ENCODE measurements at places on chromosomes 5 and 9.

DNA sequence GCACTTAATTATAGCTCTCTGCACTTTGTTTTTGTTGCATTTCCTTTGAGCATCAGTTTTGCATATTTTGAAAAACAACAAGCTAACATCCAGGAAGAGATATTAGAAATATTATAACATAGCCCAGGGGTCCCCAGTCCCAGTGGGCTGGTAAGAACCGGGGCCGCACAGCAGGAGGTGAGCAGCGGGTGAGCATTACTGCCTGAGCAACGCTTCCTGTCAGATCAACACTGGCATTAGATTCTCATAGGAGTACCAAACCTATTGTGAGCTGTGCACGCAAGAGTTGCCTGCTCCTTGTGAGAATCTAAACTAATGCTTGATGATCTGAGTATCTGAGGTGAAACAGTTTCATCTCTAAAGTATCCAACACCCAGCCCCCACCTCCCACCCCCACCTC is 675.9 kb upstream of the ZNF608 start:
- no peak for DNase-seq

DNA sequence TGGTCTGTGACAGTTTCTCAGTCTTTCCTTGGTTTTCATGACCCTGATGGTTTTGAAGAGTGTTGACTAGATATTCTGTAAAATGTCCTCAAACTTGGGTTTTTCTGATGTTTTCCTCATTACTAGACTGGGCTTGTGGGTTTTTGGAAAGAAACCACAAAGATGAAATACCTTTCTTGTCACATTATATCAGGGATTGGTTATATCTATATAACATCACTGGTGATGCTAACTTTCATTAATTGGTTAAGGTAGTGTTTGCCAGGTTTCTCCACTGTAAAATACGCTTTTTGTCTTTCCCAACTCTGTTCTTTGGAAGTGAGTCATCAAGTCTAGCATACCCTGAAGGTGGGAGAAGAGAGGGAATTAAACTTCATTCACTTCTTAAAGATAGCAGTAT is 3.3 kb upstream of the IL31RA start:
- DNase-seq = no peak

GRCh38 chr5:78472469-78473106 is 112.2 kb downstream of the SCAMP1 start:
- no peak for DNase-seq

GRCh38 chr9:109064963-109065702 is 51.8 kb upstream of the CTNNAL1 start:
- DNase-seq = no peak

DNA sequence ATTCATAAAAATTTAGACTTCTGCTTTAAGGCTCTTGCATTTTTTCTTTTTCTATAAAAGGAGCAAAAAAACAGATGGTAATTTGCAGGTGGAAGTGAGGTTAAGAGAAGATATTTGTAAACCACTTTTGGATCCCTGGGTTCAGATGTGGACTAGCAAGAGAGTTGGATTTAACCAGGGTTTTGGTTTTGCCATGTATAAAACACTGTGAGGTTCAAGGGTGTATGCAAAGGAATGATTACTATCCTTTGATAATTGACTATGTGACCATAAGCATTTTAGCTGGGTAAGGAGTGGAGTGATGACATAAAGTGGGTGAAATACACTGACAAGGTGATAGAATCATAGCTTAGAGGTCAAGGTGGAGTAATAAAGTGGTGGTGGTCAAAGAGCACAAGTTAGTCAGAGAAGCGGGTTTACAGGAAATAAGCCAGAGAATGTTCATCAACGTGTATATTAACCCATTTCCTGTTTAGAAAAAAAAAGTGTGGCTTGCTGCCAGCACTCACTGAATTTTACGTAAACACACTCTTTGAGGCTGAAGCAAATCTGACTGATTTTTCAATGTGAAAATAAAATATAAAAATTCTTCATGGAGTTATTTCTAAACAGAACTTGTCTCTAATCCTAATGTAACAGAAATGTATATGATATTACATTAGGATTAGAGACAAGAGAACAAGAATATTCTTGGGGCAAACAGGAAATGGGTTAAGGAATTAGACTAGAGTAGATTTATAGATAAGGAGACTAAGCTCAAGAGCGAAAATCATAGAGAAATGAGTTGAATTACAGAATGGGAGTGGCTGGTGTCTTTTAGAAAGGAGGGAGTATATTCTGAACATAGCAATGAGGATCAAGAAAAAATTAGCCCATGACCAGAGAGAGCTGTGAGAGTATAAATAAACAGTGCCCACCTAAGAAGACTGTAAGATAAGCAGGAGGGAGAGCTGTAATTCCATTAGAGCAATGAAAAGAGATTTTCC is 74.5 kb downstream of the CDKN2A start:
- peak; percentile 48 for DNase-seq

GRCh38 chr9:85334228-85334627 is 407.5 kb downstream of the AGTPBP1 start:
- DNase-seq = no peak

GRCh38 chr5:107426209-107426608 is 244.5 kb downstream of the EFNA5 start:
- DNase-seq = no peak

GRCh38 chr5:5156471-5157082 is 16.4 kb downstream of the ADAMTS16 start:
- no peak for DNase-seq

DNA sequence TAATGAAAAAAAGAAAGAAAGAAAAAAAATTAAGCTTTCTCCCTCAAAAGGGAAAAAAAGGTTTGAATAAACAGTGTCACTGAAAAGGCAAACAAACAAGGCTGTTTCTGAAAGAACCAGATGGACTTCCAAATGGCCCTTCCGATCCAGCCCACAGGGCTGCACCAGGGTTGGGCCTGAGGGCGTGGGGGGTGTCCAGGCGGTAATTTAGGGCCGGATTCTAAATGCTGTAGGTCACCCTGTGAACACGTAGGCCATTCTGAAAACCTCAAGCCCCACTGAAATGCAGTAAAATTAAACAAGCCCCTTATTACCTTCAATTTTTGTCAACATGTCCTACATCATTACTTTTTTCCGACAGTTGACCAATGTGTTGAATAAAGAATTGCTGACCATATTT is 132.1 kb downstream of the HSD17B3 start:
- DNase-seq = no peak

- DNase-seq = no peak
These were observed 321.9 kb upstream of the TARS1 start for GRCh38 chr5:33118761-33119415.

DNA sequence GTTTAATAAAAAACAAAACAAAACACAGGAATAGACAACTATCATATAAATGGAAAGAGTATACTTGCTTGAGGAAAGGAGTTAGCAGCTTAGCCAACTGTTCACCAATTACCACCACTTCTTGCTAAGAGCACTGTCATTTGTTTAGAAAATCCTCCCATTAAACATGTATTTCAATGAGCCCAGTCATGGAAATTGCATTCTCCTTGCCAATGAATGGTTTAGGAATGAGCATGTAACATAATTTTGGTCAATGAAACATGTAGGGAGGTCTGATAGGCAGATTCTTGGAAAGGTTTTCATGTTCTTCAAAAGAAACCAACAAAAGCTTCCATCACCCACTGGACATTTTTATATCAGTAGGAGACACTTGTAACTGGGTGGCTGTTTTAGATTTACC is 502.8 kb upstream of the PAPPA start:
- no peak for DNase-seq

Measured in CD4-positive, alpha-beta T cell treated with Interleukin-6 at 100 ng/mL for 8 hours (primary cell).